Sciatic nerve (tissue), 2 donors: ENCODE measurements at places on chromosomes 1 and 21.

DNA sequence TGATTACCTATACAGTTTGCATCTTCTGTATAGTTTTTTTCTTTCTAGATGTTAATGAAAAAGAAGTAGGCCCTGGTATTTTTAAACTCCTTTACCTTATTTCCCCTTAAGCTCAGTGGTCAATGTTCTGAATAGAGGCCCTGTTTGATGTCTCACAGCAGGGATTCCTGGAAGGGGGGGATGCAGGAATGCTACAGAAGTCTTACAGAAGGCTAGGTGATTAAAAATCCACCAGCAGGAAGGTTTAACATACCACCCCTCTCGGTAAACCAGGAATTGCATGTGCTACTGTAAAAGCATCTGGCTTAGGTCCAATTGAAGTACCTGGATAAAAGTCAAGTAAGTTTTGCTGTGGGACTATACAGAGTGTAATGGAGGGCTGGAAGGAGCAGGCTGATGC is 78.3 kb downstream of the NOS1AP start:
- no peak for DNase-seq

DNA sequence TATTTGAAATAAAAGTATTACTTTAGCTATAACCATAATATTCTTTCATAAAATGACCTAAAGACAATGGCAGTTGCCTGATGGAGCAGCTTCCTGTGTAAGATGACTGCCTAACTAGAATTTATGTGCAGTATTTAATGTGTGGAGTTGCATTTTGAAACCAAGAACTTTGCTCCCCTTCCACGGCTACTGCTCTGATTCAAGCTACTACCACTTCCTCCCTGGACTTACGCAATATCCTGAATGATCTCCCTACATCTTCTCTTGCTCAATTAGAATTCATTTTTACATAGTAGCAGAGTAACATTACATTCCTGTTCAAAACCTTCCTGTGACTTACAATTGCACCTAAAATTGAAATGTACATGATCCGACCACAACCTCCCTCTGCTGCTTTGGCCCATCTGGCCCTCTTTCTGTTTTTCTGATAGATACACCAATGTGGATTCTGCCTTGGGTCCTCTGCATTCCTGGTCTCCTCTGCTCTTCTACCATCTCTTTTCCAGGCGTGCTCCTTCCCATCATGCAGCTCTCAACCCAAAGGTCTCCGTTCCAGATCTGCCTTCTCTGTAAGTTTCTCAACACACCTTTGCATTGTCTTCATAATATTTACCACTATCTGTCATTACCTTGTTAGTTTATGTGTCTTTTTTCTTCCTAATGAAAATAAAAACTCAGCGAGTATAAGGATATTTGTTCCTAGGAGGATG is 47.4 kb upstream of the USP25 start:
- DNase-seq: no peak

DNA sequence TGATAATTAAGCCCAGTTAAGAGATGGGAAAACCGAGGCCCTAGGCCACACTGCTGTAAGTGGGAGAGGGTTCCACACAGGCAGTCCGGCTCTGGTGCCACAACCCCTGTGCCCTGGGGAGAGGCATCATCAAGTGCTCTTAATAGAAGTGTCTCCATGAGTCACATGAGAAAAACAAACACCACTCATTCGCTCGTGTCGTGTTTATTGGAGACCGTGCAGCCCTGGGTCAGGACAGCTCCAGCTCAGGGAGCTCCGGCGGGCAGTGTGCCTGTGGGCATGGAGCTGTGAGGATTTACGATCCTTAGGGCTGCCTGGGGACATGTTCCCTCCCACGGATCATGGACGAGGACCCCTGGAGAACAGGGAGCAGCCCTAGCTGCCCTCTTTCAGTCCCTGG is 658.5 kb downstream of the AJAP1 start:
- DNase-seq: no peak

DNA sequence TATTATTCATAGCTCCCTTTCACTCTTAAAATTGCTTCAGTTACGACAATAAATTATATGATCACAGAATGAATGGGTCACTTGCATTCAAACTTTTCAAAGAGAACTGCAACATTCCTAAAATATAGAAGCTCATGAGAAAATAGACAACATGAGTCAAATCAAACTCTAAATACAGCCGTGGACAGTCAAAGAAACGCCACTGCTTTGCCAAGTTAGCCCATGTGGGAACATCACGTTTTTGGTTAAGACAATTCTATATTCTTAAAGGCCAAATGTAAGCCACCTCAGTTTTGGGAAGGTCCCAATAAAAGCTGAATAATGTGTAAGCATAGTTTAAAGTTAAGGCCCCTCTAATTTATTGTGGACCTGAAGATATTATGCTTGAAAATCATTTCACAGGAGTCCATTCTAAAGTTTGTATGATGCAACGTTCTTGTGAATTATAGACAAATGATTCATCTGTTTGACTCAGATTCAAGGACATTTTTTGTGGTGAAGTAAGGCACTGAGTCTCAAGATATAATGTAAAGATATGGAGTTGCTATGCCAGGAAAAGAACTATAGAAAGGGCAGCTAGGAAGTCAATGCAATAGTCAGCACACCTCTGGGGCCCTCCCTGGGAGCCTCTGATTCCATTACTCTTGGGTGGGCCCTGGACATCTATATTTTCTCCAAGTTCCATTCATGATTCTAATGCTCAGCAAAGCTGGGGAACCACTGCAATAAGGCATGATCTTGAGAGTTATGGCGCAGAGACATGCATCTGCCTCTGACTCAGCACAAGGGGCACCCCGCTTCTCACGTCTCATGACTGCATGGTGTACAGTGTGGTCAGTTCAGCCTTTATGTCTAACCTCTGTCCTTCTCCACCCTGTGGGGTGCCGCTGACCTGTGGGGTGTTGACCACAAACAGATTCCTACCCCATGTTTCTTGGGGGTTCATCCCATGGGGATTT is 33.9 kb downstream of the ETS2 start:
- no peak for DNase-seq

- DNase-seq: no peak
Measured at GRCh38 chr1:31183927-31184554, 55.6 kb downstream of the NKAIN1 start.

DNA sequence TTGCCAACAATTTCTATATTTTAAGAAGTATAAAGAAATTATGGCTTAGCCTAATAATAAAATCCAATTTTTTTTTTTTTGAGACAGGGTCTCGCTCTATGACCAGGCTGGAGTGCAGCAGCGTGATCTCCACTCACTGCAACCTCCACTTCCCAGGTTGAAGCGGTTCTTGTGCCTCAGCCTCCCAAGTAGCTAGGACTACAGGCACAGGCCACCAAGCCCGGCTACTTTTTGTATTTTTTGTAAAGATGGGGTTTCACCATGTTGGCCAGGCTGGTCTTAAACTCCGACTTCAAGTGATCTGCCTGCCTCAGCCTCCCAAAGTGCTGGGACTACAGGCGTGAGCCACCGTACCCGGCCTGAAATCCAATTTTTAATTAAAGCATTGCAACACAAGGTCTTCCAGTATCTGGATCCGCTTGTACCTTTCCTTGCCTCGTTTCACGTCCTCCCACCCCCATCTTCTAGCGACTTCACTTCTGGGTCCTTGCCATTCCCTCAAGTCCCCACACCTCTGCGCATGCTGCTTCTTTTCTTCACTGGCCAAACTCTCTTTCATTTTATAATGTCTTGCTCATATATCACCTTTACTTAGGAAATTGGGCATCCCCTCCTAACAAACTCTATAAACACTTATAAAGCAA is 2.3 kb downstream of the FUBP1 start:
- DNase-seq: no peak

DNA sequence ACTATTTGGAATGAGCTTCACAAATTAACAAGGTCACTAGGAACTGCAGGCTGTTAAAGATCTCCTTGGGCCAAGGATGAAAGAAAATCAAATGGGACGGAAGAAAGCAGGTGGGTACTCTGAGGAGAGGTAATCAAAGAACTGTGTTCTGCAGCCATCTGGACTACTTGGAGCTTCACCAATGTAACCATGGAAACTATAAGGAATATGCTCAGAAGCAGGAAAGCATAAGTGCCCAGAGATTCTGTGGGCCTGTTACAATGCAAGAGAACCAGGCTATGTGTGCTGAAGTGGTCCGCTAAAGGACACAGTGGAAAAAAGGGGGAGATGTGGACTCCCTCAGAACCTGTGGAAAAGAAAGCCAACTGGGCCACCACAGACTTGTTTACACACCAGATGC is 238.5 kb downstream of the PTGER3 start:
- no peak for DNase-seq

- DNase-seq: no peak
Measured at GRCh38 chr1:219926363-219926998, 1.9 kb downstream of the SLC30A10 start.

GRCh38 chr1:198253259-198253658 is 96.5 kb downstream of the NEK7 start:
- DNase-seq: no peak

DNA sequence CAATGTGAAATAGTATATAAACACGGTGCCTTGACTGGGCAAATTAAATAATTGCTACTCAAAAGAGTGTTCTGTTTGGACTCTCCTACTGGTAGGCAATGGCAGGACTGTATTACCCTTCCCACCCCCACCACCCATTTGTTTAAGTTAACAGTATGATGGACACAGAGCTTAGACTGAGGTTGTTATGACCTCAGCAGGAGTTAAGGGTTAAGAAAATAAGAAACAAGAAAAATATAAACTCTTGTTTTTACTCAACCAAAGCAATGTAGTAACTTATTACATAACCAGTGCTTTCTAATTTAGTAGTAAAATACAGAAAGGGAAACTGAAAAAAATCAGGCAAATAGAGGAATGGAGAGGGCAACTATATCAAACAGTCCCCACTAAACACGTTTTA is 19.9 kb upstream of the SERPINC1 start:
- no peak for DNase-seq

GRCh38 chr1:232578651-232579195 is 51.2 kb downstream of the SIPA1L2 start:
- DNase-seq: no peak

- DNase-seq: peak; percentile 64
Measured at GRCh38 chr1:161038523-161039153, at the start of gene TSTD1. TSS of gene TSTD1 (minus strand) at chr1:161038964. CDS start at chr1:161038889, 75 bp downstream.

DNA sequence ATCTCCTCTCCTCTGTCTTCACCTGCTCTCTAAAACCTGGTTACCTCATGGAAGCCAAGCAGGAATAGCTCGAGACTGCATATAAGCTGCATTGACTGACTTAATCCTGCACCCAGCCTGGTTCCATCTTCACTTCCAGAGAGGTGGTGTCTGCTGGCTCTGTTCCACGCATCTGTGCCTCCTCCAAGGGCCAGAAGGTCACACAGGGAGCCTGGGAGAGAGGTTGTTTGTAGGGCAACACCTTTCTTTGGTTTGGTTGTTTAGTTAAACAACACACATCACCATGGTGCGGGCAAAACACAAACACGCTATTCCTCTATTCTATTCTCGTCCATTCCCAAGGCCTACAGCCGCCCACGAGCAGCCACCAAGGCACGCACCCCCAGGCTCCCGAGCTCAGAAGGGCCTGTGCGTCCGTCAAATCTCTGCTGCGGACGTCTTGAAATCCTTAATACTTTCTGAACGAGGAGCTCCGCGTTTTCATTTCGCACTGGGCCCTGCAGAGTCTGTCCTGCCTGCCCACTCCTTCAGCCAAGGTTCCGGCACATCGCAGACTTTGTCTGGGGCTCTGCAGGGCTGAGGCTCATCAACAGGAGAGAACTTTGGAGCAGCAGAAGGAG is 116.2 kb downstream of the RIPK4 start:
- DNase-seq: peak; percentile 51

DNA sequence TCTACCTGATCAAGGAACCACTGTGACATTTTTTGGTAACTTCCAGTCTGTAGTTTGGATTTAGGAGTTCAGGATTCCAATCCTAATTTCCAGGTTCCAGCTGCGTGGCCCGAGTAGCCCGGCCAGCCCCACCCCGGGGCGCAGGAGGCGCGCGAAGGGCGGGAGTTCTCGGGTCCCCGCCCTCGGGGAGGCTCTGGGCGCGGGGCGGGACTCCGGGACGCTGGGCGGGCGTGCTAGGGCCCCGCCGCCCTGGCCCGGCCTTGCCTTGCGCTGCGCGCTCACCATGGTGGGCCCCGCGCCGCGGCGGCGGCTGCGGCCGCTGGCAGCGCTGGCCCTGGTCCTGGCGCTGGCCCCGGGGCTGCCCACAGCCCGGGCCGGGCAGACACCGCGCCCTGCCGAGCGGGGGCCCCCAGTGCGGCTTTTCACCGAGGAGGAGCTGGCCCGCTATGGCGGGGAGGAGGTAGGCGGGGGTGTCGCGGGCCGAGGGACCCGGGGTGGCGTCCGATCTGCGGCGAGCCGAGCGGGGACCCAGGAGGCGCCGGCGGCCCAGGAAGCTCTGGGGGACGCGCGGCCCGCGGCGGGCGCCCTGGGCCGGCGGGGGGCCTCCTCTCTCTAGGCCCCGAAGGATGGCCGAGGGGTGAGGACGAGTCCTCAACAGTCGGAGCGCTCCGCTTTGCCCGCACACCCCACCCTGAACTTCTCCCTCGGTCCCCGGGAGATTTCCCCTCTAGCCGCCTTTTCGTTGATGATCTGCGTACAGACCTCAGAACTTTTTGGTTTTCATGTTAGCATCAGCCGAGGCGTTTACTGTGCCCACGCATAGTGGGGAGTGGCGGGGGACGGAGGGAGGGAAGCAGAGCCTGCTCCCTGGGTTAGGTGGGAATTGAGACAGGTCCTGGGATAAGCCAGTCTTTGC is at the start of gene NENF:
Gene NENF, plus strand, starts transcription at position 260 of the 916 bp plus-strand sequence. Its CDS starts 24 bp downstream, at position 284.
- DNase-seq: peak; percentile 91

GRCh38 chr1:32729254-32730046 is 26.9 kb upstream of the SYNC start:
- no peak for DNase-seq

DNA sequence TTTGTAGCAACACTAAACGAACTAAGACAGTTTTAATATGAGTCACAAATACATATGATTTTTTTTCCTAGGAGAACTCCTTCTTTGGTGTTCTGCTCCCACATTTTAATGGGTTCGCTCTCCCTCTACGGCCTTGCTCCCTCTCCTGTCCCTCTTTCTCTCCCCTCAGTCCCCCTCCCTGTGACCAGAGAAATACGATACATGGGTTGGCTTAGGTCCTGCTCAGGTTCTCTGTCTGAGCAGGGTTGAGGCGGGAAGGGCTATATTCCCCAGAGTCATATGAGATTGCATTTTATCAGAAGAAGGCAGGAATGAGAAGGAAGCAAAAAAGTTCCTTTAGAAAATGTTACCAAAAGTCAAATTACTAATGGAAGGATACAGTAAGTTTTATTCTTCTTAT is 44.6 kb downstream of the UBE2U start:
- no peak for DNase-seq

GRCh38 chr1:207811319-207811718 is 59.5 kb downstream of the CD46 start:
- no peak for DNase-seq

- DNase-seq: no peak
Measured at GRCh38 chr1:23576338-23577055, 17.2 kb upstream of the ID3 start.
